ENCODE measurements at places on chromosomes 2 and 18.

- DNase-seq = no peak
Observed at GRCh38 chr2:197097578-197098366, 171.3 kb upstream of the PGAP1 start.

- DNase-seq = no peak
Observed at GRCh38 chr18:11688972-11689668, at the start of gene GNAL. Gene GNAL (plus strand): TSS chr18:11689264. CDS start chr18:11689564, 300 bp downstream.

DNA sequence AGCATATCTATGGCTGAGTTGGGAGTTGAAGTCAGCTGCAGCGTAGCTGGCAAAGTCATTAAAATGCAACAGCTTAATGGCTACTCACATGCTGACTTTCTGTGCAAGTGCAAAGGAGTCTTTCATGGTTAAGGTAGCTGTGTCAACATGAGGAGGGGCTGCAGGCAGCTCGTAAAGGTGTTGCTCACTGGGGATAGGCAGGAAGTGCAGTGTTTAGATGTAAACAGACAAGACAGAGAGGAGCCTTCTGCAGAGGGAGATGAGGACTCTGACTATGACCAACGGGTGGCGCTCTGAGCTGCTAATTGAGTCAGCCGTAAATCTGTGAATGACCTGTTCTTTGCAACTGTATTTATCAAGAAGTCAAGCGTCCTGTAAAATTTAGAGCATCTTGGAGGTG, 22.3 kb upstream of the CAVIN2 start:
- no peak for DNase-seq

- no peak for DNase-seq
Observed at GRCh38 chr2:67526283-67526682, 129.2 kb downstream of the ETAA1 start.

- DNase-seq = no peak
Observed at GRCh38 chr2:10900216-10901109, 11.3 kb upstream of the KCNF1 start.

DNA sequence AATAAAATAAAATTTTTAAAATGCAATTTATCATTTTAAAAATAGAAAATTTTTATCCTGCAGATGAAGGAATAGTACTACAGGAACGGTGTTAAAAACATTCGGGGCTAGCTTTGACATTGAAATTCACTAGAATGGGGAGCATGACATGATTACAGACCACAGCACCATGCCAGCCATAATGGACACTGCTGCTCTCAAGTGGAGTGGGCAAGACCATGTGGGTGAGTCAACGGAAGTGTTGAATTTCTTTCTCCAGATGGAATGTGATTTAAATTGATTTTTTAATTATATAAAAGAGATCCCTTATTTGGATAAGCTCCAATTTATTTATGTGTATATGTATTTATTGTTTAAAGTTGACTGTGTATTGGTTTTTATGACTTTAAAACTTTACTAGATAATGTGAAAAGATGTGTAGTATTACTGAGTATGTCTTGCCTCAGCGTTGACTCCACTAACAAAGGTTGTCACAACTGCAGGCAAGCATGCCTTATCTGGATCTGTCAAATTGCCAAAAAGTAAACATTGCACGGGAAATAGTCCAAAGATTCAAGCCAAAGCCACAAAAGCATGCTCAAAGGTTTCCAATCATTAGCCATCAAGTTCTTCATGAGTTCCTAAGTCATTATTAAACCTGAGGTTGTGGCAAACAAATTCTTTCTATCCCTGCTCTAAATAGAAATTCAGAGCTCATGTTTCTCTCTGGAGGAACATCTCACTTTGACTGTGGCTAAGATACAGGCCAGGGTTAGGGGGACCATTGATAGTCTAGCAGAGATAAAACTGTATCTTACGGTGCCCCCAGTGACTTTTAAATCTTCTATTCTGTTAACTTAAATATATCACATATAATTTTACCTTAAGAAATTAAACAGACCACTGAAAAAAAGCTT, 536.9 kb downstream of the TMX3 start:
- no peak for DNase-seq

DNA sequence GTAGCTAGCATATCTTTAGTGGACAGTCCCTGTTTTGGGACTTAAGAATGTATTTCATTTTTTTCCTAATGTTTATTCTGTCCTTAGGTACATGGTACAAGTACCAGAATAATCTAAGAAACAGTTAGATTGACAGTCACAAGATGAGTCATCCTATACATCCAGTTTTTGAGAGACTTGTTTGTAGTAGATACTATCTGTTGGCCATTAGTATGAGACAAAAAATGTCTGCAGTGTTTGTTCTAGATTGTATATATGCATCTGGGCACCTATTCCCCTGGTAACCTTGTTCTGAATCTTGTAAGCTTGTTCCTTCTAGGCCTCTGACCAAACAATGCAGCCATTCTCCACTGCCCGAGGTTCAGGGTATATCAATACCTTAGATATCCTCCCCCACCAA, 1343.5 kb downstream of the SUCLG1 start:
- no peak for DNase-seq

GRCh38 chr2:85938456-85938855, 49.7 kb upstream of the ST3GAL5 start:
- DNase-seq = no peak

DNA sequence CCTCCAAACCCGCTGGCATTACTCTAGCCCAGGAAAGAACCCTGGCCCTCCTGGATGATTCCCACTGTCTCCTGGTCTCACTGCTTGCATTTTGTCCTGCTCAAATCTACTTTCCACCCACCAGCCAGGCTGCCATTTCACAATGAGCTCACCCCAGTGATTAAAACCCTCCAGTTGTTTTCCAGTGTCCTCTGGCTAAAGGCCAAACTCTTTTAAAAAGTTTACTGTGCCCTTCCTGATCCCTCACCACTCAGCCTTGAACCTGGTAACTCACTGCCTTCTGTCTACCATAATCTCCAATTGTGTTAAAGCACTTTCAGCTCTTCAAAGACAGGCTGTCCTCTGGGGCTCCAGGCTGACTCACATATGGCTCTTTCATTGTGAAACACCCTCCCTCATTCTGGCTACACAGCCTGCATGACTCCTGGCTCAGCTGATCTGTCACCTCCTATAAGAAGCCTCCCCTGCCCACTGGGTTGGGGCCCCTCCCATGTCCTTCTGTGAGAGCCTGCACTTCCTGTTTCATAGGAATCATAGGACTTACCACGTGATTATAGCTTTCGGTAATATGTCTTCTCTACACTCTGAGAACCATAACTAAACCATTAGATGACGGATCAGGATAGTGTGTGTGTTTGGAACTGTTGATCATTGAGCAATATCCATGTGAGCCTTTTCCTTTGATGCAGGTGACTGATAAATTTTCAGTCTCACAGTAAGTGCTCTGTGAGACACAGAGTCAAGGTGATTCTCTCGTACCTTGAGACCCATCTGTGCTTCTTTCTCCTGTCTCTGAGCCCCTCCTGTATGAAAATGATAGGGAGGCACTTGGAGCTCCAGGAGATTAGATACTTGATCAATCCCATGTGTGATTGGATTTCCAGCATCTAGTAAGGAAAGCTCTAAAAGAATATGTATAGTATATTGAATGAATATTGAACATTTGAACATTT, 590.8 kb upstream of the ID2 start:
- no peak for DNase-seq
